ENCODE measurements at places on chromosomes 4 and X. TPM values are rescaled to one million over a fixed set of nuclear protein-coding genes. Genes with fewer than 3 reads are reported as not detected.
A peak's percentile ranks its signal among the peaks of the same experiment; 100 is the strongest.

PABPC1L2B gene
- total RNA-seq = not detected

TRPC5OS gene
- total RNA-seq = not detected

CENPI gene
- 0.20 TPM for total RNA-seq

FDCSP gene
- not detected for total RNA-seq

HEPH gene
- total RNA-seq = 25.6 TPM

DNA sequence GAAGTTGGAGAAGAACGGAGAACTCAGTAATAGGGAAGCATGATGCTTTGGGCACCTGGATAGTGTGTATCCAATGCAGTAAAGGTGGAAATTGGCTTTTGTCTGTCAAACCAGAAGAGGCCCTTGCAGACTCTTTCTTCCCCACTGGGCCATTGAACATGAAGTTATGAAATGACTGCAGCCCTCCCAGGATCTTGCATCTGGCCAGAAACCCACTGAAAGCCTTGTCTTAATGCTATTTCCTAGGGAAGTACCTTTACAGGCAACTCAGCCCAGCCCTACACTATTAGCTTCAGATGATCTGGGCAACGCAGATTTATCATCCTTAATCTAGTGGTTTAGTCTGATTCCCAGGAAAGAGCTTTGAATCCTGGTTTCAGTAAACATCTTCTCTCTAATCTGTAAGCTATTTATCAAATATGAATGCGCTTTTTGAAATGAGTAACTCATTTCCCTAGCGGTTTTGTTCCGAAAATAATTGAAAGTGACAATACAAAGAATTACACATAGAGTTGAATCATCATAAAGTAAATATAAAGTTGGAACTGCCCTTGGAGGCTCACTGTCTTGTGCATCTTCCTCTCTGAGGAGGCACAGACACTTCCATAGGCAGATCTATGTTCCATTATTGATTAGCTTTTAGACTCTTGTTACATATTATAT, 464.1 kb downstream of the IDS start:
- H3K4me1 ChIP-seq = no peaks in the 10 kb centered on the region
- no peaks in the 10 kb centered on the region for H3K27me3 ChIP-seq
- no peak overlapping the region for H3K27ac ChIP-seq
- H3K36me3 ChIP-seq = no peaks in the 10 kb centered on the region

DNA sequence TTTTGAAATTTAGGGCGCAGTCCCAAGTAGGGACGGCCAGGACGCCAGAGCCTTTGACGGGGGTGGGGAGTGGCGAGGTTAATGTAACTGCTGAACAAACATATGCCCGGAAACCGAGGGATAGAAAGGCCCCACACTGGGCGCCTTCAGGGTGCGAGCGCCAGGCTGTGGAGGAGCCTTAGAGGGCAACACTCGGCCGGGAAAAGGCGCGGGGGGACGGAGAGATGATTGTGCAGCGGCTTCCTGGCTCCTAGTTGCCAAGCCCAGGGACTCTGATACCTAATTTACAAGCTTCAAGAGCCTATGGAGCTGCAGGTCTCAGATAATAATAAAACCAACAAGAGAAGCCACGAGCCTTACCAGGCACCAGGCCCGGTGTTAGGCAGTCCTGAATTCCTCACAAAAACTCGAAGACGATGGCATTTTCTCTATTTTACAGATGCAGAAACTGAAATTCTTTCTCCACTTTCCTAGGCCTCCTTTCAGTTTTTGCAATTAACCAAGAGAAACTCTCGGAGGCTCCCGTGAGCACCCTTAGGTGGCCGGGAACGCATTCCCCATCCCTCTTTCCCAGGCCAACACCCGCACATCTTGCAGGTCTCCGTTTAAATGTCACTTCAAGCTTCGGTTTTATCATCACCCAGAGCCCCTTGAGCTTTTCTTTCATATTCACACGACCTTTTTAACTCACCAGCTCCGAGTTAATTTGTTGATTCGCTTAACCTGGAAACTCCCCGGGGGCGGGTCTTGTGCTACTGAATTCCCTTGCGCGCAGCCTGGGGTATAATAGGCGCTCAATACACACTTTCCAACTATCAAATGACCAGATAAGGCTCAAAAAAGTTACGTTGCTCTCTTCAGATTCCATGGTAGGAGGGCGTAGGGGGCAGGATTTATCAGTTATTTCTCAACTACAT, 6.4 kb upstream of the GSX2 start:
- H3K4me3 ChIP-seq = no peak overlapping the region
- peaks cover 33% of the 10 kb centered on the region for H3K27me3 ChIP-seq
- no peak for DNase-seq
- H3K27ac ChIP-seq = no peak overlapping the region
- peaks cover 16% of the 10 kb centered on the region for H3K4me1 ChIP-seq

DNA sequence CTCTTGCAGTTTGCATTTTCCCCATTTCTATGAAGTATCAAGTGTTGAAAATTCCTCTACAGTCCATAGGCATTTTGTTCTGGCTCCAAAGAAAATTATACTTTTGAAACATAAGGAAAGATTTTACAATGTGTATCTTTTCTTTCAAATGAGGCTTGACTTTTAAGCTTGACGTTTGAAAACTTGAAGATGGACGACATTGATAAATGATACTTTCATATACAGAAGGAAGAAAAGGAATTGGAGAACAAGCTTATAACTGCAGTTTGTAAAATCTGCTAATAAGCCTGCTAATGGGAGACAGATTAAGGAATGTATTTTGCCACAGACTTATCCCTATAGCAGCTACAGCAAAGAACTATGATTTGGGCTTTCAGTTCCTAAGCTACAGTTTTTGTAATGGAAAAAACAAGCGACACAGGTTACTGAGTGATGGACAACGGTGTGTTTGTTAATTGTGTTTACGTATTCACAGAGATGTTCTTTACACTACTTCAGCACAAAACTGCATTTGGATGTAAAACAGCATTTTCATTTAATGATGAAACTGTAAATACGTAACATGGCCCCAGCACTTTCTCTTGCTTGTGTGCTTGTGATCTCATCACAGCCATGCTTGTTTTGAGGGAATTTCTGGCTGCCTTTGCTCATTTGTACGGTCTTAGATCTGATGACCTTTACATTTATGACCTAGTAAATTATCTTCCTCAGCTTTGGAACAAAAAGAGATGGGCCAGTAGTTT, 83.2 kb upstream of the FAT1 start:
- no peak overlapping the region for H3K27ac ChIP-seq
- no peak overlapping the region for H3K4me3 ChIP-seq
- H3K27me3 ChIP-seq = no peaks in the 10 kb centered on the region
- no peaks in the 10 kb centered on the region for H3K36me3 ChIP-seq

DNA sequence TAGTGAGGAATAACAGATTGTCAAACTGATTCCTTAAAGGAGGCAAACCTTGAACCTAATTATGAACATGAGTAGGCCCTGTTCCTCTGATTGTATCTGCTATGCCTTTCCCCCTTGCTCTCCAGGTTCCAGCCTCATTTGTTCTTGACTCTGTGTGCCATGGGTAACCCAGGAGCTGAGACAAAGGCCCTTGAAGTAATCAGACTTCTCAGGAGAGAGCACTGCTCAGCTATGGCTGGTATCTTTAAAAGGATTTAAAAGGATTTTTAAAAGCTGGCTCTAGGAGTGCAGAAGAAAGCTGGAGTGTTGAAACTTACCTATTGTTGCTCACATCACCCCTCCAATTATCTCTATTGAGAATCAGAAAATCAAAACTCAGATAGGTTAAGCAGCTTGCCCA, 1565.5 kb upstream of the AGA start:
- H3K4me1 ChIP-seq = no peaks in the 10 kb centered on the region
- H3K27ac ChIP-seq = no peak overlapping the region
- H3K4me3 ChIP-seq = no peak overlapping the region
- no peak for DNase-seq
- H3K36me3 ChIP-seq = no peaks in the 10 kb centered on the region

DNA sequence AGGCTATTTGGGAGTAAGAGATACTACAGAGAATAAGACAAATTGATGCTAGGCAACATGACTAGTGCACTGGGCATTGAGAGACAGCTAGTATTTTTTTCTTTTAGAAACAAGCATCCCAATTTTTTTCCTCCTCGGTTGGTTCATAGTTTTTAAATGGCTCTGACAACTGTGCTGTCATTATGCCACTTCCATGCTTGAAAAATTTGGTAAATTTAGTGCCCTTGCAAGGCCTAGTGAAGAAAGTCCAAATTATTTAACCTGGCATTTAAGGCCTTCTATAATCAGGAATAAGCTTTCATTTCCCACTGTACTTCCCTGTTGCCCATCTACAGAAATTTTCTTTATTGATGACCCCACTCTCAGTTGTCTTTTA, 15.8 kb downstream of the VSIG4 start:
- H3K4me3 ChIP-seq = no peak overlapping the region
- DNase-seq = no peak
- no peaks in the 10 kb centered on the region for H3K4me1 ChIP-seq
- H3K27ac ChIP-seq = no peak overlapping the region

DNA sequence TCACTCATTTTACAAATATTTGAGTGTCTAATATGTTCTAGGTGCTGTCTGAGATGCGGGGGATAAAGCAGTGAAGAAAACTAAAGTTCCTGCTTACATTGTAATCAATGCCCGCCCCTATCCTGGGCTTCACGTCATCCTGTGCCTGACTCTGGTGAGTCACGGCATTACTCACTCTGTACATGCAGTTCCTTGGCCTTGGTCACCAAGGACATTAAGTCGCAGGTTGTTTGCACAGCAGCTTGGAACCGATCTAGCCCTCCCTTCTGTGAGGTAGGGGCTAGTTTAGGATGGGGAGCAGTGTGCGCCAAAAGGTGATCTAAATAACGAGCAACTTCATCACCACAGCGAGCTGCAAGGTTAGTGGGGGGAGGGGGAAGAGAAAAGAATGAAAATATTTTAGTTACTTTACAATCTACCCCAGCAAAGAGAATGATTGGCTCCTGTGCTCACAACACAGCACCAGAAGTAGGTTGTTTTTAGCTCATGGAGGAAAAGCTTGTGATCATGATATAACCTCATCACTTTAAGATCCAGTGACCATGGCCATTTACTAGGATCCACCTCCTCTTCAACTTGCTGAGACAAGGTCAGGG, 48.0 kb upstream of the HDAC8 start:
- H3K4me3 ChIP-seq = no peak overlapping the region
- no peaks in the 10 kb centered on the region for H3K27me3 ChIP-seq
- no peaks in the 10 kb centered on the region for H3K36me3 ChIP-seq
- H3K27ac ChIP-seq = no peak overlapping the region

- no peaks in the 10 kb centered on the region for H3K4me1 ChIP-seq
- H3K36me3 ChIP-seq = no peaks in the 10 kb centered on the region
- H3K27ac ChIP-seq = no peak overlapping the region
- no peaks in the 10 kb centered on the region for H3K27me3 ChIP-seq
These were observed 121.6 kb downstream of the SLC4A4 start for GRCh38 chr4:71460371-71460770.

DNA sequence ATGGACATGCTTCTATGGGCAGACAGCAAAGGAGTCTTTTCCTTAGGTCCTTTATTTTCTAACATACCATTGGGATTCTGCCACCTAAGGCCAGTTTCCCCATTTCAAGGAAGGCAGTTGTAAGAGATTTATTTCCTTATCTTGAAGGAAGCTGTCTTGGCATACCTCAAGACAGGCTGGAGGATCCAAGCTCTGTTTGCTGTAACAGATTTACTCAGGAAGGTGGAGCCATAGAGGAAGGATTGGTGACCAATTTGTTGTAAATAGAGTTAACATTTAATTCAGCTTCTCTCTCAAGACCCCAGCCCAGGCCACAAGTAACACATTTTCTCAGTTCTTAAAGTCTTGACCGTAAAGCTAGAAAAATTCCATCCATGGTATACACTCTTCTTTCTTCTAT, 131.6 kb upstream of the TENM3 start:
- H3K27ac ChIP-seq = no peak overlapping the region
- no peaks in the 10 kb centered on the region for H3K36me3 ChIP-seq
- no peak overlapping the region for H3K4me3 ChIP-seq
- no peaks in the 10 kb centered on the region for H3K27me3 ChIP-seq
- DNase-seq = no peak
- H3K4me1 ChIP-seq = no peaks in the 10 kb centered on the region

DNA sequence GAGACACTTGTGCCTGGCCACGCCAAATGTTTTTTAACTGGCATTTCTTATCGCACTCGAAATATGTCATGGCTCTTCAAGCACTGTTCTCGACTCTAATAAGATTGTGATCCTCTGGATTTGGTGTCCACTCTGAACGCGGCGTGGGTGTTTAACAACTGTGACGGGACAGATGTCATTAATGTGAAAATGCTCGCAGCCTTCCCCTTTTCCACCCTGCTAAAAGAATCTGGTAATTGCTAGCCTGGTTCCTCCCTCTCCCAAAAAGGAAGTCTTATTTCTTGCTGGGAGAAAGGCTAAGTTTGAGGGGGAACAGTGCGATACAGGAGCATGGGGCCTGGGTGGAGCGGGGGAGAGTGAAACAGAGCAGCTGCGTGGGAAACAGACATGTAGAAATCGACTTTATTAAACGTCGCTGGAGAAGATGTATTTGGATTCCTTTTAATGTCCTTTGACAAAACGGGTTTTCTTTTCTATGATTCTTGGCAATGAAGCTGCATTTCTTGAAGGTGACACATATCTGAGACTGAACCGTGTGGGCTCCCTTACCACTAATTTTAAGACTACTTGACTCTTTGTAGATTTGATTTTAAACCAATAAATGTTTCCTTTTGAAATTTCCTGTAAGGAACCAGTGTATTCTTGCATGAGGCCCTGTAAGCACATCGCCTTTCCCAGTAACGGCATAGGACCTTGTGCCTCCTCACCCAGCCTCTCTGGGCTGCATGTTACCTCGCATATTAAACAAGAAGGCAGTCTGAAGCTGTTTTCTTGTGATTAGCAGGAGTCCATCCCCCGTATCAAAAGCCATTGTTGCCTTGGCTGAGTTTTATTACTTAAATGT, 17.8 kb downstream of the TBC1D1 start:
- peaks cover 34% of the 10 kb centered on the region for H3K4me1 ChIP-seq
- H3K27ac ChIP-seq = peak overlapping the region; percentile 83
- peak; percentile 50 for DNase-seq
- no peaks in the 10 kb centered on the region for H3K36me3 ChIP-seq
- H3K27me3 ChIP-seq = no peaks in the 10 kb centered on the region
- peak overlapping the region; percentile 26 for H3K4me3 ChIP-seq

GRCh38 chr4:3661989-3662388, 104.2 kb upstream of the ADRA2C start:
- no peaks in the 10 kb centered on the region for H3K36me3 ChIP-seq
- H3K27me3 ChIP-seq = peaks cover 7% of the 10 kb centered on the region
- H3K4me3 ChIP-seq = no peak overlapping the region
- no peaks in the 10 kb centered on the region for H3K4me1 ChIP-seq

DNA sequence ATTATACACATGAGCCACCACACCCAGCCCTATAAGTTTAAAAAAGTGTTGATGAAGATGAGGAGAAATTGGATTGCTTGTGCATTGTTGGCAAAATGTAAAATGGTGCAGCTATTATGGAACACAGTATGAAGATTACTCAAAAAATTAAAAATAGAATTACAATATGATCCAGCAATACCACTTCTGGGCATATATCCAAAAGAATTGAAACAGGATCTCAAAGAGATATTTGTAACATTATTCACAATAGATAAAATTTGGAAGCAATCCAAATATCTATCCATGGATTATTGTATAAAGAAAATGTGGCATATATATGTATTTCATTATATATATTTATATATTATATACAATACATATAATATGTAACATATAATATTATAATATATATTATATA, 515.6 kb upstream of the GNPDA2 start:
- H3K36me3 ChIP-seq = no peaks in the 10 kb centered on the region
- no peak overlapping the region for H3K4me3 ChIP-seq
- H3K27me3 ChIP-seq = no peaks in the 10 kb centered on the region

- no peak for DNase-seq
- H3K36me3 ChIP-seq = no peaks in the 10 kb centered on the region
- H3K27me3 ChIP-seq = no peaks in the 10 kb centered on the region
- no peak overlapping the region for H3K4me3 ChIP-seq
These were observed 63.2 kb upstream of the NOCT start for GRCh38 chr4:138952411-138952810.
